HFFc6 (cell line): ENCODE measurements at places on chromosomes 5 and 9. TPM values are rescaled to one million over a fixed set of nuclear protein-coding genes. Genes with fewer than 3 reads are reported as not detected.

DNA sequence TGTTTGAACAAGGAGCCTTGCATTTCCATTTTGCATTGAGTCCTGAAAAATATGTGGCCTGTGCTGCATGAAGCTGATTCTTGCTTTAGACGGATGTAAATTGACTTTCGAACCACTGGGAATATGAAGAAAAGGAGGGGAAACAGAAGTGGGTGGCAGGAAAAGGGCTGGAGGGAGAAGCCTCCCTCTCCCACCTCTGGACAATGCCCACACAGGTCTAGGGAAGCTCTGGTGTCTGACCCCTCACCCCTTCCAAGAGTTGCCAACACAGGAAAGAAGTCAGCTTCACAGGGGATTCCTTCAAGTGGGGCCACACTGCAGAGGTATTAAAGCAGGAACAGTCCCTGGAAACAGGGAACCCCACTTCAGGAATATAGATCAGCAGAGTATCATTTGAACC is 52.2 kb downstream of the ZNF366 start:
- H3K27me3 ChIP-seq, result peaks cover 2% of the 10 kb centered on the region; the same call in 1 of the 2 replicates
- peaks cover 32% of the 10 kb centered on the region for H3K4me1 ChIP-seq
- H3K4me3 ChIP-seq, result no peak overlapping the region
- H3K36me3 ChIP-seq, result no peaks in the 10 kb centered on the region

SPINK6 gene
- not detected in 3 replicates for total RNA-seq

FOXI1 gene
- total RNA-seq, result not detected in 3 replicates

- no peaks in the 10 kb centered on the region for H3K36me3 ChIP-seq
- peaks cover 4% of the 10 kb centered on the region; the same call in 1 of the 2 replicates for H3K27me3 ChIP-seq
- DNase-seq, result no peak
These were observed 7.2 kb downstream of the CYFIP2 start for GRCh38 chr5:157273131-157273556.

PCDHB10 gene
- 1.0 and 1.3 TPM in 2 replicates for total RNA-seq

SLC6A3 gene
- not detected in 3 replicates for total RNA-seq

SAXO1 gene
- not detected in 3 replicates for total RNA-seq

DNA sequence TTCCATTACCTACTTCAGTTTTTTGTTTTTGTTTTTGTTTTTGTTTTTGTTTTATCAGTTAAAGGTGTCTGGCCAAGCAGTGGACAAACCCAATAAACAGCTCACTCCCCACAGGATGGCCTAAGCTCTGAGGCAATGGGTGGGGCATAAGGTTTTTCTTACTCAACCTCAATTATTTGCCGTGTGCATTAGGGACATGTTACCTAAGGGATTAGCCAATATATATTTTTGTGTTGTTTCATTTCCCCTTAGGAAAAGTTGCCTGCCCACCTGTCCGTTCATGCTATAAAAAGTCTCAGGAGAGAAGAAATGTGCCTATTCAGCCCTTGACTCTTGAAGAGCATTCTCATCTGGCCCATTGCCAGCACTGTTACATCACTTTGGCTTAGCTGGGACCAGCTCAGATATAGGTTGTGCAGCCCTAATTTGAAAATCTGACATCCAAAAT is 7.3 kb downstream of the SH3RF2 start:
- H3K4me3 ChIP-seq, result no peak overlapping the region
- peaks cover 58% of the 10 kb centered on the region for H3K4me1 ChIP-seq
- H3K36me3 ChIP-seq, result no peaks in the 10 kb centered on the region
- H3K27me3 ChIP-seq, result peaks cover 19% of the 10 kb centered on the region
- no peak overlapping the region for H3K27ac ChIP-seq
- DNase-seq, result no peak

GRCh38 chr9:71368157-71368556 is 246.7 kb upstream of the TRPM3 start:
- no peaks in the 10 kb centered on the region for H3K36me3 ChIP-seq
- H3K27ac ChIP-seq, result no peak overlapping the region
- no peak overlapping the region for H3K4me3 ChIP-seq
- peaks cover 26% of the 10 kb centered on the region for H3K4me1 ChIP-seq
- DNase-seq, result no peak
- H3K27me3 ChIP-seq, result no peaks in the 10 kb centered on the region; the same call in 1 of the 2 replicates

- DNase-seq, result no peak
- H3K27ac ChIP-seq, result no peak overlapping the region
- no peaks in the 10 kb centered on the region for H3K27me3 ChIP-seq
- H3K36me3 ChIP-seq, result no peaks in the 10 kb centered on the region; the same call in 1 of the 2 replicates
- peaks cover 5% of the 10 kb centered on the region; the same call in 1 of the 2 replicates for H3K4me1 ChIP-seq
- no peak overlapping the region for H3K4me3 ChIP-seq
These were observed 231.3 kb downstream of the RFK start for GRCh38 chr9:76162751-76163500.

DNA sequence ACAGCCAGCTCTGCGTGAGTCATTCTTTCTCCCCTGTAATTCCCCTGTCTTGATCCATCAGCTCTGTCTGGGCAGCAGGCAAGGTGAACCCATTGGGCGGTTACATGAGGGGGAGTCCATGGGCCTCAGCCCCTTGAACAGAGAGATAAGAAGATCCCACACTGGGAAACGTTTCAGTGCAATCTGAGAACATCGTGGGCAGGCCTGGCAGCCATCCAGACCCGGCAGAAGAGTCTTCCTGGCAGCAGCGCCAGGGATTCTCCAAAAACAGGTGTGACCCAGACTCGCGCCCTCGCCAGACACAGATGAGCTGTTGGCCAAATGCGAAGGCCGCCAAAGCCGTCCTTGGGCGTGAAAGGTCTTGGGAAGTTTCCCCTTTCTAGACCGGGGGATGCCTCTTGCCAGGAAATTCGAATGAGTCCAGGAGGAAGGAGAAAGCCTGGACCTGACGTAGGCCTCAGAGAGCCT is 6.4 kb upstream of the SLC12A7 start:
- 0 out of 2 replicates have a peak, but pooled peaks cover 5% of the 10 kb centered on the region for H3K4me1 ChIP-seq
- DNase-seq, result no peak
- peaks cover 18% of the 10 kb centered on the region for H3K27me3 ChIP-seq
- H3K4me3 ChIP-seq, result no peak overlapping the region
- H3K27ac ChIP-seq, result no peak overlapping the region
- H3K36me3 ChIP-seq, result no peaks in the 10 kb centered on the region

NTRK2 gene
- 0.11 and 0.83 TPM in 2 replicates for total RNA-seq

FBP2 gene
- total RNA-seq, result not detected in 3 replicates
